ENCODE measurements at places on chromosomes 5 and 9.

- DNase-seq, result no peak
Measured at GRCh38 chr9:136058801-136059302, 36.2 kb downstream of the NACC2 start.

DNA sequence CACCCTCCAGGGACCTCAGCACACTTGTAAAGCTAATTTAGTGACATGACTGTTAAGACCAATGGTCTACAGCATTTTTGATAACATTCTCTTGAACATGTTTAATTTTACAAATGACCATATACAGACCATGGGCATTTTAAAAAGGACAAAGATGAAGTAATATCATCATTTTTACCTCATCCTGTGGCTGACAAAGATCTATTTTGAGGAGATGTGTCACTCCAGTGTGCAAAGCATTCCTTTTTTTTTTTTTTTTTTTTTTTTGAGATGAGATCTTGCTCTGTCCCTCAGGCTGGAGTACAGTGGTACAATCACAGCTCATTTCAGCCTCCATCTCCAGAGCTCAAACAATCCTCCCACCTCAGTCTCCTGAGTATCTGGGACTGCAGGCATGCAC lies 118.2 kb upstream of the TBC1D2 start:
- DNase-seq, result no peak

DNA sequence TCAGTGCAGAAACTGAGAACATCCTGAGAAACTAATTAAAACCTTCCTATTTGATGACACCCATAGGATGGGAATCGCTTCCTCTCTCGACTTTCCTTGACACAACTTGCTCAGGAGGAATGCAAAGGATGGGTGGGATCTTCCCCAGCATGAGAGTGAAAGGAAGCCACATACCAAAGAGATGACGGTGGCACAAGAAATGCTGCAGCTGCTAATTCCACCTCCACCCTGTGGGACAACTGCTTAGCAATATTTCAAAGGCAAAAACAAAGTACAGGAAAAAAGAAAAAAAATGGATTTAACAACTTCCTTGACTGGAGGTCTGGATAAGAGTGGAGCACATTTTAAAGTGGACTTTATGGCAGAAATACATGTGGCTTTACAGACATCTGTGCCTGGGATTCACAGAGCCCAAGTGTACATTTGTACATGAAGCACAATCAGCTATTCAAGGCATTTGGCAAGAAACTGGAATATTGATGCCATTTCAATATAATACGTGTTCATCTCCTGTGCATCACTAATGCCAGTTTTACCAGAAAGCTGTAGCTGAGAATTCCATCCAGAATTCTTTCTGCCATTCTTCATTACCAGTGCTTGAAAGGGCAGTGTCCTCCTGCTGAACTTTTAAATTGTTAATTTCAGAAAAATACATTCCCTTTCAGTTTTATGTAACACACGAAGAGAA lies 359.2 kb upstream of the ACTBL2 start:
- DNase-seq, result no peak

DNA sequence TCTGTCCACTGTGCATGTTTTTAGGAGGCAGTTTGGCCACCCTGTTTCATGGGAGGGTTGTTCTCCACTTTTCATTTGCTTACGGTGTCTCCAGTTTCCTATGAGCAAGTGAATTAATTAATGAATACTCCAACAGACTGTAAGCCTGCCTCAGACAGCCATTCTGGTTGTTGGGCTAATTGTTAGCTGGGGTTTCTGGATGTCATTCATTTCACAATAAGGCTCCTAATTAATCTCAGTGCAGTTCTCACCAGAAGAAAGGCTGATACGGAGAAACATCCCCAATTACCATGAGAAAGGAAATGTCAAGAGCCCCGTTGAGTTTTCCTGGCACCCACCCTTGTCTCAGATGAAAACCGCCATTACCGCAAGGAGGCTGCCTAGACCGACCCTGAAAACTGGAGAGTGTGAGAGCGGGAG lies 75.8 kb downstream of the MAP1B start:
- no peak for DNase-seq

GRCh38 chr9:72898360-72898759 lies 54.5 kb downstream of the ALDH1A1 start:
- DNase-seq, result no peak

- DNase-seq, result no peak
Measured at GRCh38 chr9:10678790-10679189, 66.0 kb upstream of the PTPRD start.

- DNase-seq, result no peak
Measured at GRCh38 chr5:31225118-31225517, 31.6 kb downstream of the CDH6 start.

- no peak for DNase-seq
Measured at GRCh38 chr9:101635473-101635872, 40.7 kb upstream of the PPP3R2 start.

DNA sequence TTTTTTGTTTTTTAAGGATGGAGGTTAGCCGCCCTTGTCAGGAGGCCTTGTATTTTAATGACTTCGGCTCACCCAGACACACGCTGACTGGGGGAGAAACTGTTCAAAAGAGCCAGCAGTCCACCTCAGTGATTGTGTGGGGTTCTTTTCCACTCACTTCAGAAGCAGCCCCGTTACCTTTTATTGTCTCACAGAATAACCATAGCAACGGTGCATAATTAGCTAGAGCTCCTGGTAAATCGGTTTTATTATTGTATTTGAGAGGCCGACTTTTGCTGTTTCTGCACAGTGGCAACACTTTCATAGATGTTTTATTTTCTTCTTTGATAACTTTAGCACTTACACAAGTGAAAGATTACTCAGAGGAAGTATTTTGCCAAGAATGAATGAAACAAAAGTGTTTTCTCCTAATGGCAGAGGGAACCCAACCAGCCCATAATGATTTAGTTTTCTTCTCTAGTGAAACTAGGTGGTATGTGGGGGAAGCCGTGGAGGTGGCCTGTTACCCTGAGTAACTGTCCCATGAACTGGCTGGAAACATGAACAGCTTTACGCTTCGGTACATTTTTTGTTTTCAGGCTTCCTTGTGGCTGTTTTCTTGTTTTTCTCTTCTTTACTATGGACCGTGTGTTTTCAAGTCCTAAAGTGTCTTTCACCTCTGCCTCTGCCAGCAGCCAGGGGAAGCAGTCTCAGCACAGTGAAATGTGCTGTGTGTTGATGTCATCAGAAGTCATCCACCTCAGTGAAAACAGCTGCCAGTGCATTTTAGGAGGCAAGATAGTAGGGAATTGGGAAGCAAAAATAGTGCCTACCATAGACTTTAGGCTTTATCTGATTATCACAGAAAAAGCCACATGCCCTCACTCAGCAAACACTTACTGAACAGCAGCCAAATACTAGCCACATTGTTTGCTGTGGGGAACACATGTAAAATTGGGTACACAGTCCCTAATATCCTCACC lies 414.7 kb downstream of the KDM4C start:
- DNase-seq, result no peak

DNA sequence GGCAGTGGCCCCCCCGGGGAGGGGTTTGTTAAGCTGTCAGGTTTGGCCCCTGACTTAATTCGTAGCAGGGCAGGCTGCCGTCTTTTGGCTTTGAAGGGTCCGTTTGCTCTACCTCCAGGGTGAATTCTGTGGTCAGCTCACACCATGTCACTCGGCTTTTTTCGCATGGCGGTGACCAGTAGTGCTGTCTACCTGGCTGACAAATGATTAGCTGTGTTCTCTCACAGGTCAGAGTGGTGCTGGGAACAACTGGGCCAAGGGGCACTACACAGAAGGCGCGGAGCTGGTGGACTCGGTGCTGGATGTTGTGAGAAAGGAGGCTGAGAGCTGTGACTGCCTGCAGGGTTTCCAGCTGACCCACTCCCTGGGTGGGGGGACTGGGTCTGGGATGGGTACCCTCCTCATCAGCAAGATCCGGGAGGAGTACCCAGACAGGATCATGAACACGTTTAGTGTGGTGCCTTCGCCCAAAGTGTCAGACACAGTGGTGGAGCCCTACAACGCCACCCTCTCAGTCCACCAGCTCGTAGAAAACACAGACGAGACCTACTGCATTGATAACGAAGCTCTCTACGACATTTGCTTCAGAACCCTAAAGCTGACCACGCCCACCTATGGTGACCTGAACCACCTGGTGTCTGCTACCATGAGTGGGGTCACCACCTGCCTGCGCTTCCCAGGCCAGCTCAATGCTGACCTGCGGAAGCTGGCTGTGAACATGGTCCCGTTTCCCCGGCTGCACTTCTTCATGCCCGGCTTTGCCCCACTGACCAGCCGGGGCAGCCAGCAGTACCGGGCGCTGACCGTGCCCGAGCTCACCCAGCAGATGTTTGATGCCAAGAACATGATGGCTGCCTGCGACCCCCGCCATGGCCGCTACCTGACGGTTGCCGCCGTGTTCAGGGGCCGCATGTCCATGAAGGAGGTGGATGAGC lies 1.4 kb downstream of the TUBB4B start:
- DNase-seq, result no peak

Measured in activated naive CD4-positive, alpha-beta T cell treated with anti-CD3 and anti-CD28 coated beads for 36 hours (primary cell).